Cortex of kidney (tissue), 1 donor: ENCODE measurements at places on chromosomes 11 and 22.

DNA sequence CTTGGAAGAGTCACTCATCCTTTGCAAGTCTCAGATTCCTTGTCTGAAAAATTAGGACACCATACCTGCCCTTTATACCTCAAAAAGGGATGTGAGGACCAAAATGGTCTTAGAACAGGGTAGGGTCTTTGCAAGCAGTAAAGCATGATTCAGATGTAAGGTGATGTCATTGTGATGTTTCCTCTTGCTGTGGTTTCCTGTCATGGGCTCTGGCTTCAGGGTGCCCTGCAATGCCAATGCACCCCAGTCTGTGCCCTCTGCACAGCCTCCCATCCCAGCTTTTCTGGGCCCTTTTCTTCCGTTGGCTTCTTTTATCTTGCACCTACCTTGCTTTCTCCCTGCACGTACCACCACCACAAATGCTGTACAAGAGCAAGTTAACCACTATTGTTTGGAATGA, 87.8 kb upstream of the NNMT start:
- DNase-seq = no peak

GRCh38 chr11:16028419-16028818, 327.9 kb downstream of the SOX6 start:
- no peak for DNase-seq

GRCh38 chr11:132114185-132114584, 743.8 kb downstream of the NTM start:
- no peak for DNase-seq

DNA sequence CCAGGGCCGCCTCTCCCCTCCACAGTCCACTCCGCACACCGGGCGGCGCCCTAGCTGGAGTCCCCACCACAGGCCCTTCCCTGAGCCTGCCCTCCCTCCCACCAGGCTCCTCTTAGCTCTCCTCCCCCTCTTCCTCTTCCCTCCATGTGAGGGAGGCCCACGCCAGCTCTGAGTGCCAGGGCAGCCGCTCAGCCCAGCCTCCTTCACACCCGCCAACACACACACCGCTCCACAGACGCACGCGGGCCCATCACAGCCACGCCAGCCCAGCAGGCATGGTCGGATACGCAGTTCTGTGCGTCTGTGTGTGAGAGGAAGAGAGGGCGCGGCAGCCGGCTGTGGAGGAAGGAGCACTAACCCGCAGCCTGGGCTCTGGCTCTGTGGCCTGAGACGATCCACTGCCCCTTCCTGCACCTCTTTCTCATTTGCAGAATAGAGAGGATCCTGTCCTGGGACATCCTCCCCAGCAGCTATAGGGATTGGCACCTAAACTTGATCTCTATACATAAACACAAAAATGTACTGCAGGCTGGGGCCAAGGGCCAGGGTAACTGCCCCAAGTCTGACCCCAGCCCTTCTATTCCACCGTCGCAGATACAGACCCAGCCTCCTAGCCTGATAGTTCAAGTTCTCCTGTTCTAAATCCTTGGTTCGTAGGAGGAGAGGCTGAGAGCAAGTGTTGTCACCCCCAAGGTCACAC, 3.5 kb downstream of the CHRM4 start:
- DNase-seq = no peak

DNA sequence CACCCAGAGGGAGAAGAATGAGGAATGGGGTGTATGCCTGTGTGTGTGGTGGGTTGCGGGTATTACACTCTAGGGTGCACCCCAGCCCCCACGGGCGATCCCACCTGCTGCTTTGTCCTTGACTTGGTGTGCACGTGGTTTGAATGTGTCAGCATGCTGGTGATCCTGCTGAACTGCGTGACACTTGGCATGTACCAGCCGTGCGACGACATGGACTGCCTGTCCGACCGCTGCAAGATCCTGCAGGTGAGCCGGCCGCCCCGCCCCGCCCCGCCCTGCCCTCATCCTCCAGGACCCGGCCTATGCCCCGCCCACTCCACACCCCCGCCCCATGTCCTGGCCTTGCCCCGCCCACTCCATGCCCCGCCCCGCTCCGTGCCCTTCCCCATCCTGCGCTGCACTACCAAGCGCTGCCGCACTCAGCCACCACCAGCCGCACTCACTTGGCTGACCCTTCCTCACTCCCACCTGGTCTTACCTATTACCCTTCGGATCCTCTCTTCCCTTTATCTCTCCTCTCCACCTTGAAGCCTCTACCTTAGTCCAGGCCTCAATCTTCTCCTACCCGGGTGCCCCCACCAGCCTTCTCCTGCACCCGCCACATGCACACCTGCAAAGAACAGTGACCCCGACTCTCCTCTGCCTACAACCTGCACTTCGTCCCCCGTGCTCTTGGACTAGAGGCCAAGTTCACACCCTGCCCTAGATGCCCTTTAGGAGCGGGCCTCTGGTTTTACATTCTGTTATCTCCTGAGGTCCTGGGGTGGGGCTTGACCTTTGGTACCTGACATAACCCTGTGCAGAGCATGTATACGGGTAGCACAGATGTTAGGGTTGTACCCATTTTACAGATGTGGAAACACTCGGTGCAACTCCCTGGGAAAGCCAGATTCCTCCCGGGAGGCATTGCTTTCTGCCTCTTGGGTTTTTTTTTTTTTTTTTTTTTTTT, 27.7 kb downstream of the CACNA1I start:
- no peak for DNase-seq

DNA sequence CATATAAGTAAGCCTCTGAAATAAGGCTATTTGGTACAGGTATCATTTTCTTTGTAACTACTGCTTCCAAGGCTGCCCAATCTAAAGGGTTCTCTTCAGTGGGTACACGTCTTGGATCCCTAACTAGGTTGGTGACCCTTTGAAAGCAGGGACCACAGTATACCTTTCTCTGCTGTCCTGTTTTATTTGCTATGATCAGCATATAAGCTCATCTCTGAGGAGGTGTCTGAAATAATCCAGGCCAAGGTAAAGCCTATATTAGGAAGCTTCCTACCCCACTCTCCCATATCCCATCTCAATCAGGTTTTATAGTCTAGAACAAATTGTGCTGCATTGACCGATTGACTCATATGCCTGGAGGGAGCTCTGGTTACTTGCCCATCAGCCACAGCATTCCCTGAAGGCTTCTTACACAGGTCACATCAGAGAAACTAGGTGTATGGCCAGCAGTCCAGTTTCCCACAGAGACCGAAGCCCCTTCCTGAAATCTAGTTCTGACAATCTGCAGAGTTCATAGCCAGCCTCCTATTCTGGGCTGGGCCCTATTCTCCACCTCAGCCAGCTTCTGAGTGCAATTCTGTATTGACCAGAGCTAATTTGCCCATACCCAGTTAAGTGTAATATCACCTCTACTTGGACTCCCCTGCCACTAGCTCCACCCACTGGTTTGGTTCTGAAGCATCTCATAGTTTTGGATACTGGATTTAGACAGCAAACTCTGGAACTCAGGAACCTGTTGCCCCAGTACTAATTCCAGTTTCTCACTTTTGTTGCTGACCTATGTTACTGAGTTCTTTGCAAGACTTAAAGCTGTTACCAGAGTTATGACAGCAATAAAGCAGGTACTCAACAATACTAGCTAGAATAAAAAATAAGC, 62.1 kb upstream of the ARHGAP20 start:
- DNase-seq = no peak

DNA sequence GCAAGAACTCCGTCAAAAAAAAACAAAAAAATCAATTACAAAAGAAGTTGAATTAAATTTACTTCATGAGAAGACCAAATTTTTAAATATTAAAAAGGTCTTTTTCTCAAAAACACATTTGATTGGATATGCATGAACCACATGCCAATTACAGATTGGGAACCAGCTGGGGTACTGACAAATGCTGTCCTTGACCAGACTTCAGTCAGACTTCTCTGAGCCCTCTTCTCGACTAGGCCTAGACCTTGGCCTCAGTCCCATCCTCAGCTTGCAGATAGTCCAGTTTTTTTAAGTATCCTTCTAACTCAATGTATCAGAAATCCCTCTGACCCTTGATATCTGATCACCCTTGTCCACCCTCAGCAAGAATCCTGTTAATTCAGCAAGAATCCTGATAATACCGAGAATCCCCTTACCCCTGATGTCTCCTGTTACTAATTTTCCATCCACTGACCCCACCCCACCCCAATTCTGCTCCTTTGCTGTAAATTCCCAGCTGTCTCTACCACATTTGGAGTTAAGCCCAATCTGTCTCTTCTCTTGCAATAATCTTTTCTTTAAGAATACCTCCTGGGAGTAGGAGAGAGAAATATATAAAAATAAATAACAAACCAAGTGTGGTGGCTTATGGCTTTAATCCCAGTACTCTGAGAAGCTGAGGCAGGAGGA, 30.9 kb downstream of the OR4D9 start:
- no peak for DNase-seq

- DNase-seq = no peak
These were observed 8.2 kb downstream of the CBX7 start for GRCh38 chr22:39144101-39144767.

DNA sequence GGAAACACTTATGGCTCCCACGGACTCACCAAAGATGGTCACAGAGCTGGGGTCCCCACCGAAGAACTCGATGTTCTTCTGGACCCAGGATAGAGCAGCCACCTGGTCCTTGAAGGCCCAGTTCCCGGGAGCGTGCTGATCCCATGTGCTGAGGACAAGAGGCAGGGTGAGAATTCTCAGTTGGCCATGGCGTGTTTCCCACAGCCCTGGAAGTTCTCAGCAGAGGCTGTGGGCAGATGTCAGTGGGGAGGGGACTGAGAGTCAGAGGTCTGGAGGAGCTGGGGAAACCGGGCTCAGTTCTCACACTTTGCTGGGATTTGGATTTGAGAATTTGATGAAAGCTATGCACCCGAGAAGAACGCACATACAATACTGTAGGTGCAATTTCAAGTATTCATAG, 193.3 kb downstream of the BCR start:
- DNase-seq = no peak

DNA sequence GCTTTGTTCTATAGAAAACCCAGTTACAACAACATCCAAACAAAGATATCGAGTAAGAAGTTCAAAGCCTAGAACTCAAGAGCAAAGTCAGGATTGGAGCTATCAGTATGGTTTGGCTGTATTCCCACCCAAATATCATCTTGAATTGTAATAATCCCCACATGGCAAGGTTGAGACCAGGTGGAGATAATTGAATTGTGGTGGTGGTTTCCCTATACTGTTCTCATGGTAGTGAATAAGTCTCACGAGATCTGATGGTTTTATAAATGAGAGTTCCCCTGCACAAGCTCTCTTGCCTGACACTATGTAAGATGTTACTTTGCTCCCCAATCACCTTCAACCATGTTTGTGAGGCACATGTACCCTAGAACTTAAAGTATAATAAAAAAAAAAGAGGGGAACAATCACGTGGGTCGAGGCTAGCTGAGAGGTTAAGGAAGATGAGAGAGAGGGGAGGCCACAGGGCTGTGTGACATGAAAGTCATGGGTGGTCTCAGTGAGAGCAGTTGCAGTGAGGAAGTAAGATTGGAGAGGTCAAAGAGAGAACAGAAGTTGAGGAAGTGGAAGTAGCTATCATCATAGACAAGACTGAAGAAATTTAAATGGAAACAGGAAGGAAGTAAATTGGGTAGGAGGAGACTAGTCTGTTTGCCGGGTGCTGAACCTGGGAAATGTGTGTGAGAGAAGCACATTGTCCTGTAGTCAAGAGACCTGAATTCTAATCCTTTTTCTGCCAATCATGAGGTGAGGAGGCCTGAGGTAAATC, 80.1 kb upstream of the CD44 start:
- DNase-seq = no peak

DNA sequence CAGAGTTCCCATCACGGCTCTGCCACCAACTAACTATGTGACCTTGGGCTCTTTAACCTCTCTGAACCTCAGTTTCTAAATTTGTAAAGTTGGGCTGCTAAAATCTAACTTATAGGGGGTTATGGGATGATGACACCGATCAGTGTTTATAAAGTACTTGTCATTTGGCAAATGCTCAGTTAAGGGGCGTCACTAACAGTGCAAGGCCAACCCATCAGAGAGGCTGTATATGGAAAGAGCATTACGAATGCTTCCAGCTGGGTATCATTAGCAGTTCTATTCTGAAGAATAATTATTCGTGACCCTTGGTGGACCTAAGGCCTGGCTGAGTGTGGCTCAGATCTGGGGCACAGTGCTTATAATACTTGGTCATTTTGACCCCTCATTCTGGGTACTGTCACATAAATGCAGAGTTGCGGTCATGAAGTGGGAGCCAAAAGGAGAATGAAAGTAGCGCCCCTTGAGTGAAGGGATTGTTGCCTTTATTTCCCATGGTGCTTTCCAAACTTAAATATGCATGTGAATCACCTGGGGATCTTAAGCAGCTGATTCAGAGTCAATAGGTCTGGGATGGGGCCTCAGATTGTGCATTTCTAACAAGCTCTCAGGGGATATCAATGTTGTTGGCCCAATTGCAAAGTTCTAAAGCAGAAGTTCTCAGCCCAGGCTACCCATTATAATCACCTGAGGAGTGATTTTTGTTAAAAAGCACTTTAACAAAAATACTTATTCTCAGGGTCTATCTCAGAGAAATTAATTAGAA, 115.8 kb downstream of the CSNK2A3 start:
- DNase-seq = no peak

DNA sequence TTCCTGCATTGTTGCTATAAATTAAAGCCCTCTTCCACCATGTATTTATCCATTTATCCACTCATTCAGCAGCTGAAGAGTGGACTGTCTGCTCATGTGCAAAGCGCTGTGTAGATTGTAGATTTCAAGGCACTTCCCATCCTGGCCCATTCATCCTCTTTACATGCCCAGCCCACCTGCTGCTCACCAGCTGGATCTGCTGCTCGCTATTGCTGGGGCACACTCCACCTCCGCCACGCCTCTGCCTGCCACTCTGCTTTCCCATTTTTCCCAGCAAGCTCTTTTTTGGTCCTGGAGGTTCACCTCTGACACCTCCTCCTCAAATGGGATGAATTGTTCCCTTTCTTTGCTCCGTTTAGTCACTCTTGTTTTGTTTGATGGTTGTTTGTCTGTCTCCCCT, 48.3 kb downstream of the CEP164 start:
- DNase-seq = no peak

- DNase-seq = no peak
These were observed 42.9 kb downstream of the IRAG1 start for GRCh38 chr11:10650630-10651029.

- no peak for DNase-seq
These were observed 45.1 kb downstream of the LRFN4 start for GRCh38 chr11:66901964-66902390.

- DNase-seq = no peak
These were observed 28.1 kb upstream of the FBXO3 start for GRCh38 chr11:33802194-33802950.

DNA sequence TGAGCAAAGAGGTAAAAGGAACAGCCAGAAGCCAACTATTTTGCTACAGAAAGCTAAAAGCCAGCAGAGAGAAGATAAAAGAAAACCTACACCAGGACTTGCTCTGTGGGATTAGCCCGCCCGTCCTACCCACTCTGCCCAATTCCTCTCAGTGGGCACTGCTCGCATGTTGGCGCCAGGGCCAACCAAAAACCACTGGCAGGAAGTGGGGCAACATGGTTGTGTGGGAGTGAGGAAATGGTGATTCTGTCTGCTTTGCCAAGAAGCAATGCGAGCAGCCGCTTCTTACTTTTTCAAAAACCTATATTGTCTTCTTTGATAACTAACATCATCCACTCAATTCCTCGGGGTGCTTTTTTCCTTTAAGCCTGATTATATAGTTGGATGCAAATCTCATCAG, 14.2 kb upstream of the APOA1 start:
- no peak for DNase-seq
